Fibroblast of lung (primary cell): ENCODE measurements at places on chromosomes 4 and X. TPM values are rescaled to one million over a fixed set of nuclear protein-coding genes. Genes with fewer than 3 reads are reported as not detected.

DNA sequence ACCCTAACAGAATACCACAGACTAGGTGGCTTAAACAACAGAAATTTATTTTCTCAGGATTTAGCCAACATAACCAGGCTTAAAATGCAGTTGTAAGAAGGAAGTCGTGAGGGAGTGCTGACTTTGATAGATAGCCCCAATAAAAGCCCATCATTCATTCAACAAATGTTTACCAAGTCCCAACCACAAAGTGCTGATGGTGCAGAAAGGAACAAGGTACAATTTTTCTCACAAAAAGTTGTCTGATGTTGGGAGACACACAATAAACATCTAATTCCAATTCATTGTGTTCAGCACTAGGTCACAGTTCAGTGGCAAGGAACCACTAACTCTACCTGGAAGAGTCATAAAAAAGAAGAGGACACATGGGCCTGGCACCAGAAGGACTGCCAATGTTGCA lies 42.2 kb downstream of the AKAP4 start:
- H3K36me3 ChIP-seq: no peaks in the 10 kb centered on the region
- H3K27me3 ChIP-seq: no peaks in the 10 kb centered on the region
- H3K4me1 ChIP-seq: no peaks in the 10 kb centered on the region
- H3K4me3 ChIP-seq: no peak overlapping the region

GRCh38 chr4:161008527-161008926 lies 1155.3 kb downstream of the FSTL5 start:
- H3K36me3 ChIP-seq: no peaks in the 10 kb centered on the region
- H3K4me1 ChIP-seq: no peaks in the 10 kb centered on the region
- DNase-seq: no peak
- H3K27ac ChIP-seq: no peak overlapping the region
- no peak overlapping the region for H3K4me3 ChIP-seq

GRCh38 chr4:168208957-168209614 lies 109.5 kb downstream of the DDX60 start:
- no peak overlapping the region for H3K27ac ChIP-seq
- no peaks in the 10 kb centered on the region for H3K4me1 ChIP-seq
- H3K36me3 ChIP-seq: no peaks in the 10 kb centered on the region
- H3K4me3 ChIP-seq: no peak overlapping the region
- DNase-seq: no peak

- H3K27ac ChIP-seq: no peak overlapping the region
- peaks cover 2% of the 10 kb centered on the region for H3K4me1 ChIP-seq
- H3K36me3 ChIP-seq: no peaks in the 10 kb centered on the region
- H3K4me3 ChIP-seq: no peak overlapping the region
Measured at GRCh38 chr4:152028131-152028530, 267.3 kb upstream of the GATB start.

- no peaks in the 10 kb centered on the region for H3K36me3 ChIP-seq
- no peak overlapping the region for H3K4me3 ChIP-seq
- peak; percentile 67 for DNase-seq
- no peaks in the 10 kb centered on the region for H3K4me1 ChIP-seq
- no peaks in the 10 kb centered on the region for H3K27me3 ChIP-seq
Measured at GRCh38 chr4:182212211-182212761, 30.9 kb upstream of the TENM3 start.

DNA sequence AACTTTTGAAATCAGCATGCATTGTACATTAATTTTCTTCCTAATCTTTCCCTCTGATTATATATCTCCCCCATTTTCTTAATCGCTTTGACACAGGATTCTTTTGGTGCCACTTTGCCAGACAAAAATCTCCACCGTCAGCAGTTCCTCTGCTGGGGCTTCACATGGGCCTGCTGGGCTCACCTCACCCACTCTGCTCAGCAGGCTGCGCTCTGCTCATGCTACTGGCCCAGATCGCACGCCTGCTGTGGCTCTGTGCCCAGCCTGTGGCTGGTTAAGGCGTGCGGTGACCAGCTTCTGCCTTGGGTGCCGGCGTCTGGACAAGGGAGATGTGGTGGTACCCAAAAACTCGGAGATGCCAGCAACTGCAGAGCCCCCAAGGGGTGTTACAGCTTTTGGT lies 31.1 kb downstream of the UCHL1 start:
- no peaks in the 10 kb centered on the region for H3K4me1 ChIP-seq
- H3K27me3 ChIP-seq: no peaks in the 10 kb centered on the region

- no peaks in the 10 kb centered on the region for H3K27me3 ChIP-seq
- no peak overlapping the region for H3K4me3 ChIP-seq
- no peaks in the 10 kb centered on the region for H3K4me1 ChIP-seq
- H3K27ac ChIP-seq: no peak overlapping the region
- no peak for DNase-seq
- H3K36me3 ChIP-seq: no peaks in the 10 kb centered on the region
Measured at GRCh38 chr4:139961344-139961946, 192.5 kb downstream of the MAML3 start.

DNA sequence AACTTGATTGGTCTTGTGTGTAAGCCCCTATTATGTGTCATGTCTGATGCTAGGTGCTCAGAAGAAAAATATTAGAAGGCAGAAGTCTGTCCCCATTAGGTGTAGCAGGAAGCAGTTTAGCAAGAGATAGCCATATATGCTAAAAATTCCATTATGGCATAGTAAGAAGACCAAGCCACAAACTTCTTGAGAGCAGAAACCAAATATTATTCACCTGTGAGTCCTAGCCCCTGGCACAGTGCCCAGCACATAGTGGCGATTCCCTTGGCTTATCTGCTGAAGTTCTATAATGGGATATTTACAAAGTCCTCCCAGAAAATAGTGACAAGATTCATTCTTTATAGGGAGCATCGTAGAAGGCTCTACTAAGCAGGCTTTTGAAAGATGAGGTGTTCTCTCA lies 174.4 kb downstream of the RAB28 start:
- H3K4me1 ChIP-seq: no peaks in the 10 kb centered on the region
- no peak overlapping the region for H3K4me3 ChIP-seq
- H3K36me3 ChIP-seq: no peaks in the 10 kb centered on the region
- no peak overlapping the region for H3K27ac ChIP-seq
- DNase-seq: no peak

- no peaks in the 10 kb centered on the region for H3K27me3 ChIP-seq
- DNase-seq: no peak
- H3K4me1 ChIP-seq: no peaks in the 10 kb centered on the region
Measured at GRCh38 chr4:128311659-128312403, 24.2 kb upstream of the PGRMC2 start.

GRCh38 chr4:176400816-176401461 lies 81.2 kb downstream of the SPCS3 start:
- DNase-seq: peak; percentile 88
- H3K36me3 ChIP-seq: no peaks in the 10 kb centered on the region
- H3K4me3 ChIP-seq: no peak overlapping the region
- peaks cover 2% of the 10 kb centered on the region for H3K4me1 ChIP-seq
- peak overlapping the region; percentile 24 for H3K27ac ChIP-seq

DNA sequence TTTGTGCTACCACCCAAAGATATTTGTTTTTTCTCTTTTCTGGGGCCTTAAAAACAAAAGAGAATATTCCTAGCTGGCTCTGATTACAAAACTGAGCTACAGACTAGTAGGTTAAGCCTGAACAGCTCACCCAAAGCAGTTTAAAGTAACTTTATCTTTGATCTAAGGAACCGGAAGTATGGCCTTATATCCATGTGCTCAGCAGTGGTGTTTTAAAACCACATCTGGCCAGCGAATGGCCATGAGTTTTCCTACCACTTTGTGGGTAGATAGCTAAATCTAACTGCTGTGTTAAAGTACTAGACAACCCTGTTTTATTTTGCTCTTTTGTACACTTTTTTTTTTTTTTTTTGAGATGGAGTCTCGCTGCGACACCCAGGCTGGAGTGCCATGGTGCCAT lies 24.6 kb downstream of the ADGRG4 start:
- no peaks in the 10 kb centered on the region for H3K27me3 ChIP-seq
- no peak overlapping the region for H3K4me3 ChIP-seq
- no peak overlapping the region for H3K27ac ChIP-seq
- no peaks in the 10 kb centered on the region for H3K36me3 ChIP-seq
- no peaks in the 10 kb centered on the region for H3K4me1 ChIP-seq

GRCh38 chr4:91057871-91058270 lies 930.7 kb downstream of the CCSER1 start:
- H3K27me3 ChIP-seq: no peaks in the 10 kb centered on the region
- H3K4me1 ChIP-seq: no peaks in the 10 kb centered on the region
- H3K4me3 ChIP-seq: no peak overlapping the region
- H3K36me3 ChIP-seq: no peaks in the 10 kb centered on the region
- no peak for DNase-seq

DNA sequence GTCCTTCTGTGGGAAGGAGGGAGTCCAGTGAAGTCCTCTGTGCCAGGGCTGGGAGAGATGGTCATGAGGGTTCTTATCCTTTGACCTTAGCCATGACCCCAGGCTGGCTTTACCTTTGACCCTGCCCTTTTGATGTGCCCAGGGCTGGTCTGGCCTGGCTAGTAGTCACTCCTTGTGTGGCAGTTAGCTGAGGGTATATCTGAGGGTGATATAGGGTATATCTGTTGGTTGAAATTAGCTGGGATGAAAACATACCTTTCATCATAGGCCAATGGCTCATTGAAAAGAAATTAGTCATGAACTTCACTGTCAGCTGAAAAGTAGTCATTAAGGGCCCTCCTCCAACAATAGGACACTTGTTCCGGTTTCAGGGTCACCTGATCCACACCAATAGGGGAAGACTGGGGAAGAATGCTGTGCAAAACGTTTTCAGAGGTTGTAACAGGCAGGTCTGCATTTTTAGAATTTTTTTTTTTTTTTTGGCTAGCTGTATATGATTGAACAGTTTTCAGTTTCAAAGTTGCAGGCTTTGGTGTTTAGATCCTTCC lies 74.6 kb upstream of the STOX2 start:
- no peaks in the 10 kb centered on the region for H3K36me3 ChIP-seq
- no peaks in the 10 kb centered on the region for H3K4me1 ChIP-seq
- H3K4me3 ChIP-seq: no peak overlapping the region
- H3K27ac ChIP-seq: no peak overlapping the region
- DNase-seq: no peak
- H3K27me3 ChIP-seq: no peaks in the 10 kb centered on the region

DNA sequence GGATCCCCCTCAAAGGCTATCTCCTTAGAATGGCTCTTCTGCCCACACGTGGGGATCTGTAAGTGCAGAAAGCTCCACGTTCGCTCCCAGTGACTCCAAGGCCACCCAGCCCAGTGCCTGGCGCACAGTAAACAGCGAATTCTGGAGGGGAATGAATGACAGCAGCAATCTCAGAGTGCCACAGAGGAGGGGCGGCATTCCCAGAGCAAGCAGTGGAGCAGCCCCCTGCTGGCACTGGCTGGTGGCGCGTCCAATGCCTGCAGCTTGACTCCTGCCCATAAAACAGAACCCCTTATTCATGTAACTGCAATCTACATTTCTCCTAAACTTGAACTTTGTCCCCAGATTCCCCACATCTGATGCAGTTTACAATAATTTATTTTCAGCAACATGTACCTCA lies 6.9 kb upstream of the HELT start:
- H3K36me3 ChIP-seq: no peaks in the 10 kb centered on the region
- H3K27me3 ChIP-seq: peaks cover 25% of the 10 kb centered on the region
- DNase-seq: no peak
- H3K4me1 ChIP-seq: no peaks in the 10 kb centered on the region
- no peak overlapping the region for H3K27ac ChIP-seq

GRCh38 chrX:64377753-64378152 lies 17.5 kb downstream of the MTMR8 start:
- no peak for DNase-seq
- H3K27ac ChIP-seq: no peak overlapping the region
- H3K36me3 ChIP-seq: no peaks in the 10 kb centered on the region
- H3K27me3 ChIP-seq: no peaks in the 10 kb centered on the region
- no peak overlapping the region for H3K4me3 ChIP-seq

DNA sequence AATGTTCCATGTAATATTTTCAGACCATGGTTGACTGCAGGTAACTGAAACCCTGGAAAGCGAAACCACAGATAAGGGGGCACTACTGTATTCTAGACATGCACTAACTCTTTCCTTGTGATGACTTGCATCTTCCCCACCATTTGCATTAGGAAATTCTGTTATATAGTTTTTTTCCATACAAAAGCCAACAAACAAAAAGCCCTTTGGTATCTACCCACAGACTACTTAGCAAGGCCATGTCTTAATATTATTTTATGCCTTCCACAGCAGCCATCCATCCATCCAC lies 23.5 kb downstream of the OCIAD1 start:
- no peak overlapping the region for H3K27ac ChIP-seq
- H3K27me3 ChIP-seq: no peaks in the 10 kb centered on the region
- peaks cover 8% of the 10 kb centered on the region for H3K36me3 ChIP-seq
- no peak overlapping the region for H3K4me3 ChIP-seq
- DNase-seq: no peak
- no peaks in the 10 kb centered on the region for H3K4me1 ChIP-seq

DNA sequence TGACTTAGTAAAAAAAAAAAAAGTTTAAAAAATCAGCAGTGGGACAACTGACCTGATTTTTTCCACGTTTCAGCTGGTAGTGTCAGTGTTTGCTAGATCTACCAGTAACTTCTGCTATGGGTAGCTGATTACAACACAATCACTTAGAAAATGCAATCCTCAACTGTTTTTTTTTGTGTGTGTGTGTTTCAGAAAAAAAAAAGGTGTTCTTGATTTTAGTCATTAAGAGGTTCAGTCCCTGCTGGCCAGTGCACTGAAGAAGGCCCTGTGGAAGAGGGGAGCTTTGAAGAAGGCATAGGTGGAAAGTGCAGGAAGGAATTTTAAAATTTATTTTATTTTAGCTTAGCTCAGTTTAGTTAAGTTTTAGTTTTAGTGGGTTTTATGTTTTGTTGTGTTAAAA lies 46.9 kb downstream of the SH2D1A start:
- H3K36me3 ChIP-seq: no peaks in the 10 kb centered on the region
- no peaks in the 10 kb centered on the region for H3K27me3 ChIP-seq
- H3K4me3 ChIP-seq: no peak overlapping the region
- DNase-seq: no peak
- no peak overlapping the region for H3K27ac ChIP-seq

- no peaks in the 10 kb centered on the region for H3K4me1 ChIP-seq
- no peak for DNase-seq
- no peaks in the 10 kb centered on the region for H3K27me3 ChIP-seq
- no peaks in the 10 kb centered on the region for H3K36me3 ChIP-seq
- H3K27ac ChIP-seq: no peak overlapping the region
Measured at GRCh38 chr4:85707611-85708010, 232.7 kb downstream of the ARHGAP24 start.

DNA sequence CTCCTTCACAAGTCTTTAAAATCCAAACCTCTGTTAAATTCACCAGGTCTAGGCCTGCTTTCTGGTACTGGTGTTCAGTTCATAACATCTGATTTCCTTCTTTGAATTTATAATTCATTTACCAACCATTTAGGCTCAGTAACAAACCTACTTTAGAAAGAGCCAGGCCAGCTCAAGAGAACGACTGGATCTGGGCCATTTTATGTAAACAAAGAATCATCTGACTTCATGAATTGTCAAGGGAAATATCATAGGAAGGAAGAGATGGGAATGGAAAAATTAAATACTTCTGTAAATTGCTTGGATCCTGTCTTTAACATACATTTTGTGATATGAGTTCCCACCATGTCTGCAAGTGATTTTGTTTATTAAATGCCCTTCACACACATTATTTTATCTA lies 36.5 kb downstream of the DCHS2 start:
- H3K4me3 ChIP-seq: no peak overlapping the region
- DNase-seq: no peak
- H3K36me3 ChIP-seq: no peaks in the 10 kb centered on the region
- no peaks in the 10 kb centered on the region for H3K27me3 ChIP-seq

PIGA gene
- polyA plus RNA-seq: 5.0 and 6.9 TPM in 2 replicates

MAGEA11 gene
- polyA plus RNA-seq: not detected in 2 replicates

CENPE gene
- 4.1 and 10.1 TPM in 2 replicates for polyA plus RNA-seq

BBS12 gene
- 1.5 and 3.6 TPM in 2 replicates for polyA plus RNA-seq

GSX2 gene
- 0.05 and 0.15 TPM in 2 replicates for polyA plus RNA-seq

PRDM8 gene
- 3.3 and 8.5 TPM in 2 replicates for polyA plus RNA-seq

DTHD1 gene
- polyA plus RNA-seq: not detected in 2 replicates

FGFBP1 gene
- not detected in 2 replicates for polyA plus RNA-seq

VCX3B gene
- polyA plus RNA-seq: not detected in 2 replicates

MAGEA12 gene
- not detected in 2 replicates for polyA plus RNA-seq

SSX3 gene
- polyA plus RNA-seq: not detected in 2 replicates
